ENCODE measurements at places on chromosomes 7 and 10. TPM values are rescaled to one million over a fixed set of nuclear protein-coding genes. Genes with fewer than 3 reads are reported as not detected.

Gene GBX1
- total RNA-seq, result 0.27 TPM

Gene LBX1
- not detected for total RNA-seq

Gene PODXL
- 623 TPM for total RNA-seq

- DNase-seq, result no peak
Observed at GRCh38 chr7:119184124-119184788, 959.8 kb downstream of the ANKRD7 start.

DNA sequence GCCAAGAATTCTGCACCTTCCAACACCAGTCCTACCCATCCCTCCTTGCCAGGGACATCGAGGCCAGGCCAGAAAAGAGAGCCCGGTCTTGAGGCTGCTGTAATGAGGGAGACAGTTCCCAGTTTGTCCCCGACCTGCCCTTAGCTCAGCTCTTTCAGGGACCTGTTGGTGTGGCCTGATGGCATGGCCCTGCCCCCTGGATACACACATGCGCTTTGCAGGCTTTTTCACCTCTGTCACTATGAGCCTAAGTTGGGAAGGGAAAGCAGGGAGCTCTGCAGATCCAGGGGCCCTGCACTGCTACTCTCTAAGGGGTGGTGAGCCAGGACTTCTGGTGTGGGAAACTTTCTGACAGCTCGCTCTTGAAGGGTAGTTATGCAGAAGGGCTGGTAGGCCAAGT lies 2.1 kb downstream of the SCD start:
- no peak for DNase-seq

DNA sequence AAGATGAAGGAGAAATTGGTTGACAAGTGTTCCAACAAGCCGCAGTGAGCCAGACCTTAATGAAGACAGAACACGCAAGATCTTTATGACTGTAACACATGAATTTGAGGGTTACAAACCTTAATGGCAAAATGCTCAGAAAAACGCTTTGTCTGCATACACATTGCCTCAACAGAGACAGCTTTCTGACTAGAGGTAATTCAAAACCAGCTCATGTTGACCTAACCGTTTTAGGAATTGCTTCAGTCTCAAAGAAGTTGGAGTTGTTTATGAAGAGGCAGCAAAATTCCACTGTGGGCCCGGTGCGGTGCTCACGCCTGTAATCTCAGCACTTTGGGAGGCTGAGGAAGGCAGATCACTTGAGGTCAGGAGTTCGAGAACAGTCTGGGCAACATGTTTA lies 2.2 kb upstream of the GTF2I start:
- no peak for DNase-seq

DNA sequence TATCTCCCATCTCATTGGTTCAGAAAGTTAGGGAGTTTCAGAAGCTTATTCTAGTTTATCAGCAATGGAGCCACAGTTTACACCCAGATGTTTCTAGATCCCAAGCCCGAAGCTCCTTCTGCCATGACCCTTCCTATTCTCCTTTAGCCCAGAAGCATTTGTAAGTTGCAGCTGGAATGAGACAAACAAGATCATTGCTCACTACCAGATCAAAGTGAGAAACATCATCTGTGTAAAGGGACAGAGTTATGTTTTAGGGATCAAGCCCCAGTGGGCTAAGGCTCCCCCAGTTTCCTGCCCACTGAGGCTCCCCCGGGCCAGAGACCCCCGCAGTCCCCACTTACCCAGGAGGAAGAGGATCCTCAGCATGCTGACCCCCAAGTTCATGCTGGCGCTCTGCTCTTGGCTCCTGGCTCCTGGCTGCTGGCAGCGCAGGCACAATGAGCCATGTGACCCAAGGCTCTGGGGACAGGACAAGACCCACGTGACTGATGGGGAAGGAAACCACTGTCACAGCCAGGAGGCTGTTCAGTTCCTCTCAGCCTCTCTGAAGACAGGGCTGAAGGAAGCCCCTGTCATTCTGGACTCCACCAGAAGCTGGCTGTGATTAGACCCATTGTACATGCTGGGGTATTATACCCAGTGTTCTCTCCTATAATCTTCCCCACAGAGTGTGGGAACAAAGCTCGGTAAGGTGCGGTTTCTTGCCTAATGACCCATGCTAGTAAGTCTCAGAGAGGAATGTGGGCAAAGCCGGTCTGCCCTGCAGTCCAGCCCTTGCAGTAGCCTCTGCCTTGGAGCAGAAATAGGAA lies at the start of gene TMEM273:
Gene TMEM273 (minus strand): TSS at position 442 of the 812 bp plus-strand sequence. CDS start 55 bp downstream, at position 387.
- no peak for DNase-seq

DNA sequence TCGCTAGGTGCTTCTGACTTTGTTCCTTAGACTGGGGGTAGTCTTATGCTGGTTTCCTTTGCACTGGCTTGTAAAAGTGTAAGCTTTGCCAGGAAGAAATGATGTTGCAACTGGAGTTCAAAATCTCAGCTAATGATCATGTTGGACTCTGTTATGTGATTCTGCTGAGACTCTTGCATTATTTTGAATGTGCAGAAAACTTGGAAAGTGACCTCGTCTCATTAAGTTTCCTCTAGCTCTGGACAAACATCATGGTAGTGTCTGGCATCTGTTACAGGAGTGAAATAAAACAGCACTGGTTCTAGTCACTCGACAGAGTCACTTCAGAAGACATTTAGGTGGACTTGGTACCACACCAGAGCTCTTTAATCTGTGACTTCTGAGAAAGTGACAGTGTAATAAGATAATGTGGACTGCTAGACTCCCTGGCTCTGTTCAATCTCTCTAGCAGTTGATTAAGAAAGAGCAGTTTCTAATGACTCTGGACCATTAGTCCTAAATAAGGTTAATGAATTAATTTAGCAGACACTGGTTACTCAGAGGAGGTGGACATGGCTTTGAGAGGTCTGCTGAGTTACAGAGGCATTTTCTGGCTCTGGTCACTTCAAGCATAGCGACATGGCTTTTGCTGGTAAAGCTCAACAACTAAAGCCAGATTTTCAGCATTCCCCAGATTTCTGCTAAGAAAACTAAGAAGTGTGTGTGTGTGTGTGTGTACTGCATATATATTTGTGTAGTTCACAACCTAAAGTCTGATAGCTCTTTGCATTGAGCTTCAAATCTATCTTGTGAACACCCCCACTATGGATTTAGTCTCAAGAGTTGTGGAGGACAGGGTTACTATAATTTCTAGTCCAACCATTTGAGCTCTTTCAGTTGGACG lies 2.0 kb downstream of the NRP1 start:
- DNase-seq, result no peak

DNA sequence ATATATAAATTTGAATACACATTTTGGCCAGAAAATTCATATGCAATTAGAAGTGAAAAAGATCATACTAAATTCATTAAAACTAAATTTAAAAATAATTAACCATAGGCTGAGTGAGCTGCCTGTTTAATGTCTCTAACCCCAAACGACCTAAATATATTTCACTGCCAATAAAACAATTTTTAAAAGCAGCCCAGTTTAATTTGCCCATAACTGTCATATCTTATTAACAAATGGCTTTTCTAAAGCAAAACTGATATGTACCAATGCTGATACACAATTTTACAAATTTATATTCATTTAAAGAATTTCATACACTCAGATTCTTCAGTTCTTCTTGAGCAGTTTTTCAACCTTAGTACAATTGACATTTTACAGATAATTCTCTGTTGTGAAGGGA lies 99.9 kb downstream of the CACNA2D1 start:
- DNase-seq, result no peak

GRCh38 chr7:49822856-49823255 lies 49.4 kb downstream of the VWC2 start:
- DNase-seq, result no peak

Gene IL15RA
- 2.2 TPM for total RNA-seq

DNA sequence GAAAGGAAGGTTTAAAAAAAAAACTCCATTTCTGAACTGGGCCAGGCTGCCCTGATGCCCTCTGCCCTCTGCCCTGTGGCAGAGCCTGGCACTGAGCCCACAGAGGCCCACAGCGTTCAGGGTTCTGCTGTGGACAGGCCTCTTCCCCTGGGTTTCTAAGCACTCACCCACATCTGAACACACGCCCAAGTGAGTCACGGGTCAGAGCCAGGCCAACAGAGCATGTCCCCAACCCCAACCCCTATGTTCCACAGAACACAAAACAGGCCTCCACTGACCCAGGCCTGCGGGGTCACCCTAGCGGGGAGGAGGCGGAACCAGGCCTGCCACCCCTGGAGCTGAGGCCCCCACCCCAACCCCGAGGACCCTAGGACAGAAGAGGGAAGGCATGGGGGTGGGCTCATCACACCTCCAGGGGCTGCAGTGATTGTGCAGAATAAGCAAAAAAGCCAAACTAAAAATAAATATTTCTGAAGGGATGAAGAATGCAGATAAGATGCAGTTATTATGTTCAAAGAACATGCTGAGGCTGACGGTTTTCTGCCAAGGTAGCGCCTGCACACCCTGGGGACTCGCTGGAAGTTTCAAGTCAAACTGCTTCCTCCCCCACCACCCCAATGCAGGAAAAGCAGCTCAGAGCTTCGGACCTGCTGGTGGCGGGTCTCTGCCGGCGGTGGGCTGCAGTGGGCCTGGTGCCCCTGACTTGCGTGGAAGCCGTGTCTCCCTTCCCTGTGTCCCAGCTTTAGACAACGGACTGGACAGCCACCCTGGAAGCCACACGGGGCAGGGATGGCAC lies 5.4 kb downstream of the WDR86 start:
- no peak for DNase-seq

Gene IGF2BP3
- 165 TPM for total RNA-seq

DNA sequence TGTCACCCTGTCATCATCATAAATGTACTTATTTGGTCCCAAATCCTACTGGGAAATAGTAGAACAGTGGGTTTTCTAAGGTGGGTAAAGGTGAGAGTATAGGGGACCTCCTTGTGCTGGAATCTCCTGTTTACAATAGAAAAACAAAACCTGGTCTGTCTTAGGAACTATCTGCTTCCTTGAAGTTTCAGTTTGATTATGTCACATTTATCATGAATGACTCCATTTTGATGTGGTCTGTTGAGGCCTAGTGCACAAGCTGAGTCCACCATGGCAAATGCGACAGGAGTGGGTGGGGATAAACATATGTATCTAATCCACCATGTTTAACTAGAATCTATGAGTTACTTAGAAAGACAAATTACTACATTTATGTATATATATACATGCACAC lies 13.0 kb upstream of the REPIN1 start:
- DNase-seq, result no peak

DNA sequence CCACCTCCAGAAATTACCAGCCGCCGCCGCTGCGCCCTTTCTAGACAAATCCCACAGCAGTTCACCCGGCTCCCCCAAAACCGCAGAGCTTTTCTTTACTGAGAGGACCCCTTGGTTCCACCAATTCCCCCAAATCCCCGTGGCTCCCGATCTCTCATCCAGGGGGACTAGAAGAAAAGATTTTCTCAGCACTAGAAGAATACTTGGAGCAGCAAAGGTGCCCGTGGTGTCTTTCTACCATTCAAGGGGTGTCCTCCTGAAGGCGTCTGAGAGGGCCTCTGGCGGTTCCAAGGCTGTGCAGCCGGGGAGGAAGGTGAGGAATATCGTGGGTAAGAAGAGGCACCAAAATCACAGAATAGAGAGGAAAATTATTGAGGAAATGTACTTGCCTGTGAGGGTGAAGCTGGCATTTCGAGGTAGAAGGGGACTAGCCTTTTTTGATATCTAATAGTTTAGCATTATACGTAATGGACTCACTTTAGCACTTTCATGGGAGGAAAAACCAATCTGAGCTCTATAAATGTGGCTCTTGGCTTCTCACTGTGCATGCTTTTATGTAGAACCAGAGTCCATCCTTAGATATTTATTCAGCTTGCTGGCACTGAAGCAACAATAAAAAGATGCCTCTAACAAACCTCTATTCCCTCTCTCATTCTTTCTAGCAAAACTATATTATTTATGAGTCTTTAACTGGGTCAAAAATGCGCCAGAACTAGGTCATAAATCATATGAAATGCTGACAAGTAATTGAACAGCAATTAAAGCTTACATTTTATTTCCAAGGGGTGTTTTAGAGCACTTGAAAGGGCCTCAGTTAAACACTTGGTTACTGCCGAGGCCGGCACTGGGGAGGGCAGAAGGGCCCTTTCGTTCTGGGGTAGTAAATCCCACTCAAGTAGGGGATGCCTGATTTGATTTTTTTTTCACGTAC lies 13.8 kb upstream of the HOXA2 start:
- no peak for DNase-seq

DNA sequence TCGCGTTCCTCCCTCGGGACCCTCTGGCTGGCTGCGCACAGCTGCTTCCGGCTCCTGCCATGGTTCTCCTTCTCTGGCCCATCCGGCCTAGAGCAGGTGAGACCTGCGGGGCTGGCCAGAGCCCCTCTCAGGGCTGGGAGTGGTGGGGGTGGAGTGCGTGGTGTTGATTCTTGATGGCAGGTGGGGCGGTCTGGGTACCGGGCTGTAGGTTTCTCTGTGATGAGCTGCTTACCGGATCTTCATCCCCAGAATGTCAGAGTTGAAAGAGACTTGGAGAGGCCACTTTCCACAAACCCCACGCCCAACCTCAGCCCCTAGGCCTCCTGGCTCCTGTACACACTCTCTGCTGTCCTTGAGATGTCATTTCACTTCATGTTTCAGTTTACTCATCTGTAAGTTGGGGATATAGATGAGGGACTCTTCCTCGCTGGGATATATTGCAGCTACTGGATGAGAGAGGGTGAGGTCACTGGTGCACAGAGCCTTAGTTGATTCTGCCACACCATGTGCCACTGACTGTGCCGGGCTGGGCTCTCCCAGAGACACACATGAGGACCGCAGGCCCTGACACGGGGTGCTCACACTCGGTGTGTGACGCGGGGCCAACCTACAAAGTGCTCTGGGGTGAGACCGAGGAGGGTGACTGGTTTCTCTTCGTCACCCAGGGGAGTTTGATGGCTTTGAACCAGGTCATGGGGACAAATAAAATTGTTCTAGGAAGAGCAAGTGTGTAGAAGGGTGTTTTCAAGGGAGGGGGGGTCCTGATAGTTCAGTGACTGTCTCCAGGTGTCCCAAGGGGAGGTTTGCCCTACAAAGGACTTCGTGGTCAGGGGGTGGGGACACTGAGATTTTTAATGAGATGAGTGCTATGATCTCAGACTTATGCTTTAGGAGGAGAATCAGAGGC lies 29.5 kb downstream of the ZNF775 start:
- no peak for DNase-seq

- no peak for DNase-seq
Observed at GRCh38 chr10:37434091-37434490, 308.7 kb downstream of the ANKRD30A start.

Gene GSAP
- total RNA-seq, result 1.6 TPM

Gene ASZ1
- total RNA-seq, result not detected

Gene FAM237B
- not detected for total RNA-seq

GRCh38 chr10:102735065-102735562 lies 8.6 kb upstream of the WBP1L start:
- DNase-seq, result peak; percentile 45

All from WTC11 (cell line).